Renal pelvis (tissue), 12 donors: ENCODE measurements at places on chromosomes 6 and 20. TPM values are rescaled to one million over a fixed set of nuclear protein-coding genes. Genes with fewer than 3 reads are reported as not detected.

DNA sequence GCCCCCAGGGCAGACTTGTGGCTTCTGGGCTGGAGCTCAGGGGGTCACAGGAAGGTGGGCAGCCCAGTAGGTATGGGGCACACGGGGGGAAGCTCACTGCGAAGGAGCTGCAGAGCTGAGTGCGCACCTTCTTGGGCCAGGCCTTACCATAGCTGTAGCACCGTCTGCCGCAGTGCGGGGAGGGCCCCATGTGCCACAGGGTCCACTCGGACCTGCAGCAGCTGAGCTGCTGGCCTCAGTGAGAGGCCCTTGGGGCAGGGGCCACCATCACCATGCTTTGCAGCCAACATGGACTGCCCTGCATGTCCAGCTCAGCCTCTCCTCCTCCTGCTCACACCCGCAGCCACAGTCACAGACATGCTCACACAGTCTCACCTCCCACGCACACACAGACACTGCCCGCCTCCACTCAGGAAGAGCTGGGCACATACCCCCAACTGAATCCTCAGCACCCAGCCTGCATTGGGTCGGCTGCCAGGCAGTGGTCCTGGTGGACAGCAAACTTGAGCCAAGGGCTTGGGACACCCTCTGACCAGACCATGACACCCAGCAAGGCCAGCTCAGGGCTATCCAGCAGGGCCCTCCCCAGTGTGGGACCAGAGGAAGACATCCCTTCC lies 35.3 kb downstream of the YTHDF1 start:
- DNase-seq = no peak

- no peak for DNase-seq
These were observed 20.8 kb downstream of the MYLK4 start for GRCh38 chr6:2729921-2730320.

DNA sequence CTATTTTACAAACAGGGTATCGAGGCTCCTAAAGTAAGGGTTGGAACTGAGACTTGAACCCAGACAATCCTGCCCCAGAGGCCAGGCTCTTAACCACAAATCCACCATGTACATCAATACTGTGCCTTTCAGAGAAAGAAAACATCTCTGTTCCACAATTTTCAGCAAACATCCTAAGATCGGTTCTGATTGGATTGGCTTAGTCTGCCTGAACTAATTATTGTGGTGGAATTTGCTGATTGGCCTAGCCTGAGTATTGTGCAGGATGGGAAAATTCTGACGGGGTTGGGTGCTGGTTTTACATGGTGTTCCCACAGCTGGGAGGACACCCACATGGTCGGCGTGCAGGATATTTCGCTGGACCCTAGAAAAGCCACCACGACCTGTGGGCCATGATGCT lies at the start of gene CLPSL1:
CLPSL1 (plus strand) TSS at position 301 of the 400 bp plus-strand sequence; CDS start at position 393, 92 bp downstream.
- DNase-seq = no peak

- no peak for DNase-seq
These were observed 106.9 kb downstream of the TRDN start for GRCh38 chr6:123529843-123530242.

GRCh38 chr6:33315793-33316602 lies 1.5 kb downstream of the ZBTB22 start:
- no peak for DNase-seq

Gene SYCP2L
- polyA plus RNA-seq = 5.7 TPM
